Muscle of leg (tissue), 16 donors: ENCODE measurements at places on chromosomes 3 and 15. TPM values are rescaled to one million over a fixed set of nuclear protein-coding genes. Genes with fewer than 3 reads are reported as not detected.

GRCh38 chr3:11250902-11251806 is 21.0 kb upstream of the ATG7 start:
- no peak overlapping the region for H3K27ac ChIP-seq
- no peaks in the 10 kb centered on the region for H3K27me3 ChIP-seq
- H3K4me1 ChIP-seq, result no peaks in the 10 kb centered on the region
- H3K36me3 ChIP-seq, result no peaks in the 10 kb centered on the region
- no peak overlapping the region for H3K4me3 ChIP-seq

MUC4 gene
- total RNA-seq, result 0.18 TPM

USP8 gene
- 42.4 TPM for total RNA-seq

PRSS50 gene
- total RNA-seq, result 0.09 TPM

IRAK2 gene
- 0.80 TPM for total RNA-seq
